ENCODE measurements at places on chromosomes 2 and 18.

GRCh38 chr2:199868431-199869226, 17.6 kb upstream of the FTCDNL1 start:
- no peak for DNase-seq

DNA sequence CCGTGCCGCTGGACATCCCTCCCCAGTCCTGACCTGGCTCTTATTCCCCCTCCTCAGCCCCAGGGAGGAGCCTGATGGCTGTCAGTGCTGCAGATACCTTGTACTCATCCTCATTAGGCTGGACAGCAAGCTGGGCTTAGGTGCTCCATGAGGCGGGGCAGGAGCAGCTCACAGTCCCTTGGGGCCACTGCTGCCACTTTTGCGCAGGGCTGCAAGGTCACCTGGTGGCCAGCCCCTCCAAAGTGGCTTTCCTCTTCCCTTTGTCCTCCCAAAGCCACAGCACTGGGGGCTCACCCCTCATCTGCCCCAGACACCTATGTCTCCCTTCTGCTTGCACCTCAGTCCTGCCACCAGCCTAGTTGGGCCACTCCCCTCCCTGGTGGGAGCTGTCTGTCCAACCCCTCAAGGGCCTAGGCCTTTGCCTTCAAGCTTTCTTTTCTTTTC, 60.8 kb downstream of the FAM168B start:
- DNase-seq, result no peak

- no peak for DNase-seq
Observed at GRCh38 chr18:73164430-73164829, 296.6 kb upstream of the NETO1 start.

DNA sequence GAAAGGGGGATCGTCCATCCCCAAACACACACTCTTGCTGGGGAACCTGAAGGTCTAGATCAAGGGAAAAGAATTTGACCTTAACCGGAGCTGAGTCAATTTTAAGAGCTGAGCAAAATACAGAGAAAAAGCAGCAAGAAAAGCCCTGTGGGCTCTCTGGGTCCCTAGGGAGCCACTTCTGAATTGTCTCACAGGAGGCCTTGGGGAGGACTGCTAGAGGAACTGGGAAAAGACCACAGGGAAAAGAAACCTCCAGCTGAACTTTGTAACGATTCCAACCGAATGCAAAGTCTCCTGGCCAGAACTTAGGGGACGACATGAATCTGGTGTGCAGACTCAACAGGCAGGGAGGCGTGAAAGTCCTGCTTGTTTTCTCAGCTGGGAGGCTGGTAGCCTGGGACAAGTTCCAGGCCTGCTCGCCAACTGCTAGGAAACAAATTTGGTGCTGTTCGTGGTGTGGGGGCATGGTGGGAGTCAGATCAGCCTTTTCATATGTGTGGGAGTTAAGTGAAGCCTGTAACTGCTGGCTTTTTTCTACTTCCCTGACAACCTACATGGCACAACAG, 644.6 kb upstream of the CNTNAP5 start:
- no peak for DNase-seq

- DNase-seq, result no peak
Observed at GRCh38 chr18:79645291-79645983, 34.2 kb upstream of the CTDP1 start.

DNA sequence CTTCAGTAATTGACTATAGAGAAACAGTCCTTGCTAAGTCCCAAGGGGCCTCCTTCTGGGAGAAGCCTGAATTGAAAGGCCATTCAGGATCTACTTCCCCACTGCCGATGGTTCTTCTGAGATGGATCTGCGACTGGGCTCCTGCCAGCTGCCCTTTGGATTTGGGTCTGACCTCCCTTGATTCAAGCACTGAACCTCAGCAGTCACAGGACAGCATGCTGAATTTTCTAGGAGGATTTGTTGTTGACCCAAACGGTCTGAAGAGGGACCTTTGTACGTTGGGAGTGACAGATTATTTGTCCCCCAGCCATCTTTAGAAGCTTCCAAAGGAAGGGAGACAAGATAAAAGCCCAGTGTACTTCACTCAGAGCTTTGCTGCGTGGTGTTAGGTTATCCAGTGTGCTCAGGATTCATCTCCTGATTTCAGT, 67.1 kb downstream of the NXPH2 start:
- no peak for DNase-seq

DNA sequence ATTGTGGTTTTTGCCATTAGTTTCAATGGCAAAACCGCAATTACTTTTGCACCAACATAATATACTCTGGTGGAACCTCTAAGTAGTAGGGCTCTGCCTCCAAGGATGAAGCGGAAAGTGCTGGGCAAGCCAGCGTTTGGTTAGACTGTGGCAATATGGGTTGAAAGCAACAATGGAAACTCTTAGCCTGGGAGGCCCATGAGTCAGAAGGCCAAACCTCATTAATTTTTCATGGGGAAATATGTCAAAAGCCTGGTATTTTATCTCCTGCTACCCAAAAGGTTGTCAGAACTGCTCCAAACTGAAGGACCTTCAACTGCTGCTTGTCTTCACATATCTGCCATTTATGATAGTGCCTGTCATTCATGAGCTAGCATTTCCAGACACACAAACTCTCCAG, 179.1 kb upstream of the CYP26B1 start:
- DNase-seq, result no peak

- DNase-seq, result no peak
Observed at GRCh38 chr2:237474442-237474911, 12.6 kb upstream of the MLPH start.

DNA sequence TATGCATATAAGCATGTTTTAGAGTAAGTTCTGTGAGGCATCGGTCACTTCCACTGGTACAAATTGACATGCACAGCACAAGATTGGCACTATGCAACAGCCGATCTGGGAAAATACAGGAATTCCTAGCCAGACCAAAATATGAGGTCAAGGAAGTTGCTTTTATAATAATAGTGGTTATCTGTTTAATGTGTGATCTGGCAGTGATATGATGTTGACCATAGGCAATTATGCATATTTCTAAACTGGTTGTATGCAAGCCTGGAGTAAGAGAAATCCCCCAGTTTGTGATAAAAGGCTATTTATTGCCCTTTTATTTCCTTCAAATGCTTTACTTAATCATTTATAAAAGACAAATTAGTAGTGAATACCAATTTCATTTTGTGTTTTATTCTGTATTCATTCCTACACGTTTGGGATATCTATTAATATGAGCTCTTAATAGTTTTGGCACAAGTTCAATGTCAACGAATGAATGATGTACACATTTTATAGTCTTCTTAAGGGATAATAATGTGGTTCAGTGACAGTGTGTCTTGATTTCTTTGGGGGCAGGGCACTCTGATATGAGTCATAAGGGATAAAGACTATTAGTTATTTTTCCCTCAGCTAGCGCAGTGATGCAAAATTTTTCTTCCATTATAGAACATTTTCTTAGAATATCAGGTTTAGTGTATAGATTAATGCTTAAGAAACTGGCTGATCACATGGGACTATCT, 34.7 kb upstream of the ZEB2 start:
- no peak for DNase-seq

DNA sequence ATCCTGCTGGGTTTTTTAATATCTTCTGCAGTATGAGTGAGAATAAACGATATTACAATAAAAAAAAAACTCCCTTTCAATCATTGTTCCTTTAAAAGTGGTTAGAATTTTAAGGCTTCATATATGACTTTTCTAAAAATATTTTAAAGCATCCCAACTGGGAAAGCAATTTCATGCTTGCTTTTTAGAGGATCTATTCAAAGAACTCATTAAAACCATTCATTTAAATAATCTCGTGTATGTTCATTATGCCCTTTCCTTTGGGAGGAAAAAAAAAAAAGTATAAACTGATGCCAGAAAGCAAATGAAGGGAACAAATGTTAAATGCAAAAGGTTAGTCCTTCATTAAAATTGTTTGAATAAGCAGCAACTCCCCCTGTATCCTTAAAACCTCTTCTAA, 81.2 kb downstream of the XIRP2 start:
- no peak for DNase-seq

DNA sequence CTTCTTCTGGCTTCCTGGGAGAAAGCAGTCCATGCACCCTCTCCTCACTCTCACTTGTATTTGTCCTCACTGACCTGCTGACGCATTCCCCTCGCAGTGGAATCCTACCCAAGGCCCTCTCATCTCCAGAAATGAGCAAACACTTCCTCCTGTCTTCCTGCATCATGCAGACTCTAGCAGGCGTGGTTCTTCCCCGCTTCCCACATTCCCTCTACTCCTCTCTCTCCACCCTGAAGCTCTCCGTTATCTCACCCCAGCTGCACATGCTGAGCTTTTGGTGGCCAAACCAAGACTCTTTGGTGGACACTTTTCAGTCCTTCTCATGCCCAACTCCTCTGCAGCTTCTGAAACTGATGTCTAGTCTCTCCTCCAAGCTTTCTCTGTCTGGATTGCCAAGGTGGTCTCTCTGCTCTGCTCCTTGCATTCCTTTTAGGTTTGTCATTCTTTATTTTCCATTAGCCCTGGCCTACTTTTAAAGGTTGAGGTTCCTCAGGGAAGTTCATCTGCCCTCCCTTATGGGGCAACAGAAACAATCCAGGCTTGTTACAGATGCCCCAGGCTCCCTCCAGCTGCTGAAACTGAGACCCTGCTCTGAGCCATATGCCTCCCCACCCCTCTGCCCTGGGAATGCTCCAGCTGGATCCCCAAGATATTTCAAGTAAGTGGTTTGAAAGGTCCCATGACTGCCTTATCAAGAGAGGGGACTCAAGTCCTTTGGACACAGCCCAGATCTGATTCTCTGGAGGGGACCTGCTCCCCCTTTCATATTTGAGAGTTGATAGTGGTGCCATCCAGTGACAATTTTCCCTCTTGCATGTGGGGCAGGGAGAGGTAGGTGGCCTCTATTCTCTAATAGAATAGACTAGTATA, 835 bp upstream of the IL18RAP start:
- DNase-seq, result no peak

GRCh38 chr2:63841254-63842022, at the start of gene UGP2:
TSS of gene UGP2 (plus strand) at chr2:63841896. CDS start at chr2:63842186, 290 bp downstream.
- DNase-seq, result peak; percentile 92

DNA sequence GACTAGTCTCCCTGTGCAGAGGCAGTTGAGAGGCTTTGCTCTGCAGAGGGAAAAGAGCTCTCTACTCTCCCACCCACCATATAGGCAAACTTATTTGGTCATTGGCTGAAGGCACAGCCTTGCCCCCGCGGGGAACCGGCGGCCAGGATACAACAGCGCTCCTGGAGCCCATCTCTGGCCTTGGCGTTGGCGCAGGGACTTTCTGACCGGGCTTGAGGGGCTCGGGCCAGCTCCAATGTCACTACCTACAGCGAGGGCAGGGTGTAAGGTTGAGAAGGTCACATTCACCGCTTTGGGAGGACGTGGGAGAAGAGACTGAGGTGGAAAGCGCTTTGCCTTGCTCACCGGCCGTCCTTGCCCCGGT, 2.2 kb downstream of the ONECUT2 start:
- no peak for DNase-seq

GRCh38 chr2:235268535-235268934, 225.3 kb upstream of the AGAP1 start:
- no peak for DNase-seq

GRCh38 chr2:163723348-163723747, 12.5 kb downstream of the FIGN start:
- no peak for DNase-seq

DNA sequence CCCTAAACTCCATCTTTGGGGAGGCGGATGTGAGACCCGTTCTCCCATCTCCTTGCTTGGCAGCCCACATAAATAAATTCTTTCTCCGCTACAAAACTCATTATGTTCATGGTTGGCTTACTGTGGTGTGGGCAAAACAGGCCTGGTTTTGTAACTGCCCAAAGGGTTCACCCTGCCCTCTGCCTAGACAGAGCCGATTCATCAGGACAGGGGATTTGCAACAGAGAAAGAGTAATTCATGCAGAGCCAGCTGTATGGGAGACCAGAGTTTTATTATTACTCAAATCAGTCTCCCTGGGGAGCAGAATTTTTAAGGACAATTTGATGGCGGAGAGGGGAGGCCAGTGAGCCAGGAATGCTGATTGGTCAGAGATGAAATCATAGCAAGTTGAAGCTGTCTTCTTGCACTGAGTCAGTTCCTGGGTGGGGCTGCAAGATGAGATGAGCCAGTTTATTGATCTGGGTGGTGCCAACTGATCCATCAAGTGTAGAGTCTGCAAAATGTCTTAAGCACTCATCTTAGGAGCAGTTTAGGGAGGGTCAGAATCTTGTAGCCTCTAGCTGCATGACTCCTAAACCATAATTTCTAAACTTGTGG, 8.4 kb upstream of the RNF125 start:
- no peak for DNase-seq

DNA sequence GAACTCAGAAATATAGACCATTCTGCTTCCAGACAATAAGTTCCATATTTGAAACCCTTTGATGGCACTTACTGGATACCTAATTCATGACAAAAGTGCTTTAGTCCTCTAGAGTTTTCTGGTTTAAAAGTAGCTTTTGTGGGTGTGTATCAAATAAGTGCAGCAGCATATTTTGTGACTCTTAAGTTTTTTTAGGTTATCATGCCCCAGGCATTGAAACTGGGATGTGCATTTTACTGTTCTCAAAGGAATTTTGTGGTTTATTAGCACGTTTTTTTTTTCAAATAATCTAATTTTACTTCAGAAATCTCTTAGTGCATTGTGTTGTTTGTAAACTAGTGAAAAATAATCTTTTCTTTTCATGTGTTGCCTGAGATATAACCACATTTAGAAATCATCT, 1.5 kb downstream of the XRCC5 start:
- DNase-seq, result no peak

DNA sequence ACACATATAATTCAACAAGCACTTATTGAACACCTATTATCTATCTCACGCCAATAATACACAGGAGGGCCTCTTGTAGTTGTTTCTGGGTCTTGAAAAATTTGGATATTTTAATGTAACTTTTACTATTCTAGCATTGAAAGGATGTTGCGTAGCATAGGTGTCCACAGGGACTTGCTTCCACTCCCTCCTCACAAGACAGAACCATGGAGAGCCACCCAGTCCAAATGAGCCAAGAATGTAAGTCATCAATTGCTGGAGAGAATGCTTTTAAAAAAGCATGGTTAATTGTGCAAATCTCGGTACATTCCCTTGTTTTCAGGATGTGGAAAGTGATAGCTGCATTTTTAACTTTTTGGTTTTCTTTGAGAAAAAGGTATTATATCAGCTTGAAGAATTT, 46.8 kb downstream of the DOCK10 start:
- no peak for DNase-seq

All from muscle of back (tissue), 13 donors.